ENCODE measurements at places on chromosomes 3 and 15.

- no peak for DNase-seq
Measured at GRCh38 chr3:122033023-122033422, 11.0 kb upstream of the ILDR1 start.

- no peak for DNase-seq
Measured at GRCh38 chr3:171622126-171622525, 161.9 kb upstream of the TNIK start.

- no peak for DNase-seq
Measured at GRCh38 chr3:117286488-117286887, 576.9 kb downstream of the TUSC7 start.

- DNase-seq, result peak; percentile 64
Measured at GRCh38 chr15:38253351-38253781, 730 bp downstream of the SPRED1 start.

DNA sequence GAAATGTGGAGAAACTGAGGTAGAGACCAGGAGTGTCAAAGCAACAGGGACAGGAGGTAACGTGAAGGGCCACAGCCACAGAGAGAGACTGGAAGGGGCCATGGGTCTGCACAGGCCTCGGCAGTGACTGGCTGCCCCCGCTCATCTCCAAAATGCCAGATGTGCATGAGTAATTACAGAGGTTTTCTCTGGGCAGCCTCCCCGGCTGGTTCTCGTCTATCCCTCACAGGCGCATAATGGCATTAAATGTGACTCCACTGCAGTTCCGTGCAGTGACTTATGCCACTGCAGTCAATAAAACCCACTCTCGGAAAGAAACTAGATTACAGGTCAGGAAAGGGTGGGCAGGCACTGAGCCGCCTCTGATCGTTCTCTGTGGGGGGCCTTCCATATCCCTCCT lies 74.7 kb downstream of the WDR76 start:
- DNase-seq, result no peak

DNA sequence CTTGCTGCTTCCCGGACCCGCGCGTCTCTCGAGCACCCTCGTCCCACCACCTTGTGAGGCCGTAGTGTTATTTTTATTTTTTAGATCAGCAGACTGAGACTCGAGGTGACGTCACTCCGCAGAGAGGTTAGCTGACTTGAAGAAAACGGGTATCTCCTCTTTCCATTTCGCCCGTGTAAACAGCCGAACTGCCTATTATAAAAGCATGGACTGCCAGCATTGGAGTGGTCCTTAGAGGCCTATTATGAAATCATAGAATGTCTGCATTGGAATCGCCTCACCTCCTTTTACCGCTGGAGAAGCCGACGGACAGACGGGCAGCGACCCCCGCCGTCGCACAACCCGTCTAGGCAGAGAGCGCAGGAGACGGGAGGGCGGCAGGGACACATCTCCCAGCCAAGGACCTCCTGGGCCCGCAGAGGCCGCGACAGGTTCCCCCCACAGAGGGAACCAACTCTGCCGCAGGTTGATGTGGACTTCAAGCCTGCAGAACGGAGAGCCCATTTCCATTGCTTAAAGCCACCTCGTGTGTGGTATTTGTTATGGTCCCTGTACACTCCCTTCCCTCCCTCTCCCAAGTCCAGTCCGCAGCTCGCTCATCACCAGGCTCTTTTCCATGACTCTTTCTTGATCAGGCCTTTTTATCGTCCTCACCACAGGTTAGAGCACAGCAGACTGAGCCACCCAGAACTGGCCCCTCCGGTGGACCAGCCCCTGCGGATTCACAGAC lies 540 bp upstream of the PPP1R2 start:
- DNase-seq, result no peak

GRCh38 chr3:10558736-10559135 lies 53.4 kb upstream of the ATP2B2 start:
- DNase-seq, result no peak

GRCh38 chr3:70315021-70315420 lies 2.6 kb upstream of the MDFIC2 start:
- DNase-seq, result no peak

Measured in muscle of back (tissue), 13 donors.